ENCODE measurements at places on chromosomes 7 and 10. TPM values are rescaled to one million over a fixed set of nuclear protein-coding genes. Genes with fewer than 3 reads are reported as not detected.

Gene PTN
- not detected for total RNA-seq

Gene CALY
- total RNA-seq = not detected

Gene GCK
- 2.1 TPM for total RNA-seq

Gene DMBT1
- total RNA-seq = not detected

Gene DGKB
- not detected for total RNA-seq

Gene MRPL32
- 67.4 TPM for total RNA-seq

Gene WEE2
- not detected for total RNA-seq

Gene BTBD16
- not detected for total RNA-seq

Gene UNC5B
- 0.05 TPM for total RNA-seq

Gene SFRP4
- total RNA-seq = not detected

Gene IFIT5
- total RNA-seq = 7.0 TPM

Gene KIF11
- 43.4 TPM for total RNA-seq

Gene CHAT
- total RNA-seq = not detected

Gene CPEB3
- total RNA-seq = 1.3 TPM

Gene ANLN
- total RNA-seq = 62.4 TPM

Gene NPSR1
- total RNA-seq = not detected

Gene ECHDC3
- total RNA-seq = 1.3 TPM

Gene INMT
- total RNA-seq = 0.24 TPM
